T1000 (cell line): ENCODE measurements at places on chromosomes 7 and 10.

- no peak for DNase-seq
Observed at GRCh38 chr7:127857464-127857841, 173.8 kb downstream of the LRRC4 start.

- DNase-seq = no peak
Observed at GRCh38 chr7:38291650-38292049, 18.2 kb upstream of the TARP start.

DNA sequence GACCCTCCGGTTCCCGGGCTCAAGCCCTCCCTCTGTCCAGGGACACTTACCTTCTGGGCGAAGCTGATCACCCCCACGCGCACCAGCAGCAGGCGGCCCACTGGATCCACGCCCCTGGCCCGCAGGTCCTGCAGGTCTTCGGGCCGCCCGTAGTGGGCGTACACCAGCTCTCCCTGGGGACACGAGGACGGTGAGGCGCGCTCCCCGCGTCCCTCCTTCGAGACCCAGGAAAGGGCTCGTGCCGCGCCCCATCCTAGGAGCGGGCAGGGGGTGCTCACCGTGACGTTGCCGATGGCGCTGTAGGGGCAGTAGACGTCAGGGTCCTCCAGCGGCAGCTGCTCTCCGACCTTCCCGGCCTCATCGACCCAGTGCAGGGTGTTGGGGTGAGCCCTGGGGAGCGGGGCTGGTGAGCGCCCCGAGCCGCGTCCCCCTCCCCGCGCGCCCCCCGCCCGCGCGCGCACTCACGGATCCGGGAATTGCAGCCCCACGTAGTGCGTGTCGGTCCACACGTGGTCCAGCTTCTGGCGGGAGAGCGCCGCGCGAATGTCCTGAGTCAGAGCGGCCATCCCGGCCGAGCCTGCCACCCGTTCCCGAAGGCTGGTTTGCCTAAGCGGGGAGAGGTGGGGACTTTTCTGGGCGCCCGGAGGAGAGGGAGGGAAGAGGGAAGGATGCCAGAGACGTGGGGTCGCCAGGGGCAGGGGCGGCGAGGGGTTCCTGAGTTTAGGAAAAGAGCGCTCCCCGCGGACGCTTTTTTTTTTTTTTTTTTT lies 8.2 kb downstream of the TFR2 start:
- DNase-seq = no peak

- no peak for DNase-seq
Observed at GRCh38 chr7:69892790-69893189, 294.5 kb downstream of the AUTS2 start.

DNA sequence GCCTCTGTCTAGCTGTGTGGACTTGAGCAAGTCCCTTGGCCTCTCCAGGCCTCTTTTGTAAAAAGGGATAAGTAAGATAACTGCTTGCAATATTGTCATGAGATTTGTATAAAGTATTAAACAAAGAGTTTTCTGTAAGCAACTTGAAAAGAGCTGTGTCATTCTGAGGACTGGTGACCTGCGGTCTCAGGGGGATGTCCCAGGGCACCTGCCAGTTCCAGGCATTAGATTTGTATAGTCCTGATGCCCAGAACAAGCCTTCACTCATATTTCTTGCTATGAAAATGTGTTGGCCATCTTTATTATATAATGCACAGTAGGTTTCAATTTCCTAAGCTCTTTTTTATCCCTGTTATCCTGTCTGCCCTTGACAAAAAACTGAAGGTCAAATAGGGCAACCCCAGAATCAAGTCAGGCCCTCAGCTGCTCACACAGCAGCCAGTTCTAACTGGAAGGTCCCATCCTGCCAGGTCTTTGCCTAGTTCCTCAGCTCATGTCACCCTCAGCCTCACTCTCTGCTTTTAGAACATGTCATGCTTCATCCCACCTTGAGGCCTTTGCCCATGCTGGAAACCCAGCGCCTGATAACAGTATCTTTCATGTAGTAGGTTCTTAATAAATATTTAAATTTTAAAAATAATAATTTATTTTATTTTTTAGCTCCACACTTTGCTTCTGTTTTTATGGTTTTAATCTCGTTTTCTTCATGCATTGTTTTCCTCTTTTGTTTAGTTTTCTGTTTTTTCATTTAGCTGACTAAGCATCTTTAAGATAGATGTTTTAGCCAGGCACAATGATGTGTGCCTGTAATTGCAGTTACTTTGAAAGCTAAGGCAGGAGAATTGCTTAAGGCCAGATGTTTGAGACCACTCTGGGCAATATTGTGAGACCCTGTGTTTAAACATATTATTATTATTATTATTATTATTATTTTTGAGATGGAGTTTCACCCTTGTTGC lies 87.5 kb upstream of the ZNF92 start:
- DNase-seq = no peak

DNA sequence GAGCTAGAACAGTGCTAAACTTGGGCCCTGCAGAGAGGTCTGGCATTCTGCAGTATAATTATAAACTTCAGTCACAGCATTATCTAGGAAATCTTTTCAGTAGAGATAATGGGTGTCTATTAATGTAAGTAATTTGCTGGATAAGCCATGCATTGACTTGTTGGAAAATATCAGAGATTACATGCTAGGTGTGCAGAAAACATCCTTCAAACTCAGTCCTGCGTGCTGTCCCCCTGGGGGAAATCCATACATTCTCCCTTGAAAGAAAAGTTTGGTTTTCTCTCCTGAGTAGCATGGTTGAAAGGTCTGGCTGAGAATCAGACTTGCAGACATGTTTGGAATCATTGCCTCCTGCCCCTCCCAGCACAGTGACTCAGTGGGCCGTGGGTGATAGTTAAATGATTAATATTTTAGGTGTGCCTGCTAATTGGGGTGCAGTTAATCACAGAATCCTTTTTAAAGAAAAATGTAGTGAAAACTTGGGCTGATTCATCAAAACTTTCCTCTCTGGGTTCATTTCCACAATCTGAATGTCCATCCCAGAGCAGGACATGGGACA lies 13.9 kb upstream of the PRXL2A start:
- no peak for DNase-seq

DNA sequence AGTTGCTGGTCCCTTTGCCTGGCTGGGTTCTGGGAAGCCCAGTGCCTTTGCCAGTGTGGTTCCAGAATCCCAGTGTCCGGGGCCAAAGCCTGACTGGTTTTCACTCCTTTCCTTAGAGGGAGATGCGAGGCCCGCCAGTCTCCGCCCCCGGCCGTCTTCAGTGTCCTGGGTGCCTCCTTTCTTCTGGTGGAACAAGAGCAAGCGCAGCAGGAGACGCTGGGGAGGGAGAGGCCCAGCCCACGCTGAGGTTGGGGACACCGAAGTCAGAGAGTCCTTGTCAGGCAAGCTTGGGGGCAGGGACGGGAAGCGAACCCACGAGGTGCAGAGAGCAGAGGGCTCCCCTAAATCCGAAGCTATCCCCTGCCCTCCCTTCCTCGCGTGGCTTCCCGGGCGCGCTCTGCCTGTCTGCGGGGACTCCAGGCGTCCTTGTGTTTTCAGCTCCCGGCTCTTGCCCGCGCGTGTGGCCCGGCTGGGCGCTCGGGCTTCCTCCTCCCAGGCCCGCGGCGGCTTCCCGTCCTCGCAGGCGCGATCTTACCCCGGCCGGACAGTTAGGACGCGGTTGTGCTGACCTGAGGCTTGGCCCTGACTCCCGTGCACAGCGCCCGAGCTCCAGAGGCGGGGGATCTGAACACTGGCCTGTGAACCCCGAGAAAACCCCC lies 60.6 kb upstream of the UBE3C start:
- no peak for DNase-seq
